ENCODE measurements at places on chromosomes 5 and 9.

DNA sequence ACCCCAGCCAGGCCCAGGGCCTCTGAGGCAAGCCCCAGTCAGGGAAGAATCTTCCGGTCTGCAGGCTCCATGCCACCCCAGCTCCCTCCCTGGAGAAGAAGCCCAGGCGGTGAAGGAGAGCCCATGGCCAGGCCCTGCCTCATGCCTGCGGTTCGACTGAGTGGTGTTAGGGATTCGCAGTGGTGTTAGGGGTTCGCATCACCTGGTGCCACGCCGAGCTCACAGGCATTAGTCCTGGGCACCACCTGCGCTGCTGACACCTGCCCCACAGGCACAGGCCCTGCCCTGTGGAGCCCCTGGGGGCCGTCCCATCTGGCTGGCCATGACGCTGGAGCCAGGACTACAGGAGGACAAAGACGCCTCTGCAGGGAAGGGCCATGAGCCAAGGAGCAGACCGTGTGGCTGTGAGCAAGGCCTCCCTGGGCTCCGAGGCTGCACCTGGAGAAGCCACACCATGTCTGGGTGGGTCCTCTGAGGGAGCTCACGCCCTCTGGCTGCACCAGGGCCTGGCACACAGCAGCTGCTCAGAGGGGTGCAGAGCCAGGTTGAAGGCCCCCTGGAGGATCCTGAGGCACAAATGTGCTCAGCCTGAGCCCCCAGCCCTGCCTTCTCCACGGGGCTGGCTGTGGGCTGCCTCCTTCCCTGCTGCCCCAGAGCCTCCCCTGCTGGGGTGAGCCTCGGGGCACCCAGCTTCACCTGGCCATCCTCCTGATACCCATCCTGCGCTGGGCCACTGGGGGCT lies 27.6 kb upstream of the RNF130 start:
- DNase-seq: no peak

- no peak for DNase-seq
These were observed 24.2 kb upstream of the MELK start for GRCh38 chr9:36548454-36548853.

- no peak for DNase-seq
These were observed 399 bp downstream of the NDUFA2 start for GRCh38 chr5:140647042-140647419.

GRCh38 chr5:109163336-109163735 lies 246.4 kb downstream of the PJA2 start:
- no peak for DNase-seq

DNA sequence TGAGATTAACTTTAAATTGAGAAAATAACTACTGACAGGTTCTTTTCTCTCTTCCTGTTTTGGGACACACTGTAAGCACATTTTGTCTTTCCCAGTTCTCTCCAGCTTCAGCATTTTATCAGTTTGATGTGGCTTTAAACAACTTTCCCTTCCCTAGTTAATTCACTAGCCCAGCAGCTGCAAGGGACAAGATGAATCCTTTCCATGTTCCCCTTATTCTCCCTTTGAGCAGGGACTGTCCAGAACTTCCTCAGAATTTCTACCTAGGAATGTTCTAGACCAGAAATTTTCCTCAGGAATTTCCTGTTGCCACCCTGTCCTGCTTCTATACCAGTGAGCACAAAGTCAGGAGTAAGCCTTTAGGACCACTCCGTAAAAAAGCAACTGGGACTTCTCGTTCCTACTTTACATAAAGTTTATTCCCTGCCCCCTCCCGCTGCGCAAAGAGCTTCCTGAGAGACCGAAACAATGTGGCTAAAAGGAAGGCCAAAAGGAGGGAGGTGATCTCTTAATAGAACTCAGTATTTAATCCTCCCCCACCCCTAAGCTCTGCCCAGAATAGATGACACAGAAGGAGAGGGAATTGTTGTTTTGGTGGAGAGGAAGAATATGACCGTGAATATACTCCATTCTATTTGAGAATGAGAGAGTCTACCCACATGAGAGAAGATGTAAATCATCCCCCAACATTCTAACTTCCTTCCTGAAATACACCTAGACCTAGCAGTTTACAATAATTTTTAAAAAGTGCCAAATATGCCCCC lies 61.9 kb downstream of the GLIS3 start:
- DNase-seq: no peak

DNA sequence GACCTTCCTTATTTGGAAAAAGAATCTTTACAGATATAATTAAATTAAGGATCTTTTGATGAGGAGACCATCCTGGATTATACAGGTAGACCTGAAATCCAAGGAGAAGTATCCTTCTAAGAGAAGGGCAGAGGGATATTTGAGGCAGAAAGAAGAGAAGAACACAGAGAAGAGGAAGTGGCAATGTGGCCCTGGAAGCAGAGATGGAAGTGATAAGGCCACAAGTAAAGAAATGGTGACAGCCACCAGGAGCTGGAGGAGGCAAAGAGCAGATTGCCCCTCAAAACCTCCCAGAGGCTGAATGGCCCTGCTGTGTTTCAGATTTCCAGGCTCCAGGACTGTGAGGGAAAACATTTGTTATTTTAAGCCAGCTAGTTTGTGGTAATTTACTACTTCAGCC lies 93.0 kb upstream of the ANKRD55 start:
- no peak for DNase-seq

GRCh38 chr9:38620483-38621433 lies at the start of gene ANKRD18A:
Gene ANKRD18A, minus strand, starts transcription at chr9:38620596. Its CDS starts 311 bp downstream, at chr9:38620285.
- DNase-seq: no peak

DNA sequence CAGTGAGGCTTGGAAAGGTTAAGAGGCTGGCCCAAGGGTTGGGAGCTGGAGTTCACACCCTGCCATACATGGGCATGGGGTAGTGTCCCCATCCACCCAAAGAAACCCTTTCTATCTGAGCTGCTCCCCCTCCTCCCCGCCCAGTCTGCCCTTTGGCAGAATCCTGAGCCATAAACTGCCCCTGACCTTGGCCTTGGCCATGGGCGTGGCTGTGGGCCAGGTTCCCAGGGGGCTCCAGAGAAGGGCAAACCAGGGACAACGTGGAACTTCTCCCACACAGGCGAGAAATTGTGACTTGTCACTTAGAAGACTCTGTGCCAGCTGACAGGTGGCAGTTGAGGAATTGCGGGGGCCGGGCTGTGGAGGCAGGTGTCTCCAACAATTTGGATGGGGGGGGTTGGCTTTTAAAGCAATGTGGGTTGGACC lies 4.8 kb downstream of the FAM78A start:
- DNase-seq: no peak

DNA sequence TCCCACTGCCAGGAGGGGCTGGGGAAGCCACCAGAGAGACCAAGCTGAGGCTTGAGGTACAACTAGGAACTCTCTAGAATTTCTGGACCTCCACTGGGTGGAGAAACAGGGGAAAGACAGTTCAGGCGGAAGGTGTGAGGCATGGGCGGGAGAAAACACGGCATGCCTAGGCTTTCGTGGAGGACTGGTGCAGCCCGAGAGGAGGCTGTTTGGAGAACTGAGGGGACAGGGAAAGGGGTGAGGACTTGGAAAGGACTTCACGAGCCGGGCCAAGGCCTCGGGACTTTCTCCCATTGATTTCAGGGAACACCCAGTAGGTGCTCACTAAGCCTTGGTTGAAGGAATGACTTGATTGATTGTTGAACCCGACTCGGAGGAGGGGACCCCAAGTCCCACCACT lies 9.5 kb upstream of the ADGRD2 start:
- no peak for DNase-seq

- DNase-seq: no peak
These were observed 480.3 kb upstream of the TYRP1 start for GRCh38 chr9:12212860-12213259.

DNA sequence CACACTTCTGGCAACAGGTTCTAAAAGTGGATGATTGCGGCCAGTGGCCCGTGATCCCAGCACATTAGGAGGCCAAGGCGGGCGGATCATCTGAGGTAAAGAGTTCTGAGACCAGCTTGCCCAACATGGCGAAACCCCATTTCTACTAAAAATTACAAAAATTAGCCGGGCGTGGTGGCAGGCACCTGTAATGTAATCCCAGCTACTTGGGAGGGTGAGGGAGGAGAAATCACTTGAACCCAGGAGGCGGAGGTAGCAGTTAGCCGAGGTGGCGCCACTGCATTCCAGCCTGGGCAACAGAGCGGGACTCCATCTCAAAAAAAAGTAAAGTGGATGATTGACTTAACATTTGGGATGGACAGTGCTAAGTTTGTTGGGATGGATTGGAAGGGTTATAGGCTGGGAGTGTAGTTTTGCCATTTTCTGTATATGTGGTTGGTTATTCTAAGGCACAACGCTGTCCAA lies 3.4 kb downstream of the MATR3 start:
- no peak for DNase-seq

DNA sequence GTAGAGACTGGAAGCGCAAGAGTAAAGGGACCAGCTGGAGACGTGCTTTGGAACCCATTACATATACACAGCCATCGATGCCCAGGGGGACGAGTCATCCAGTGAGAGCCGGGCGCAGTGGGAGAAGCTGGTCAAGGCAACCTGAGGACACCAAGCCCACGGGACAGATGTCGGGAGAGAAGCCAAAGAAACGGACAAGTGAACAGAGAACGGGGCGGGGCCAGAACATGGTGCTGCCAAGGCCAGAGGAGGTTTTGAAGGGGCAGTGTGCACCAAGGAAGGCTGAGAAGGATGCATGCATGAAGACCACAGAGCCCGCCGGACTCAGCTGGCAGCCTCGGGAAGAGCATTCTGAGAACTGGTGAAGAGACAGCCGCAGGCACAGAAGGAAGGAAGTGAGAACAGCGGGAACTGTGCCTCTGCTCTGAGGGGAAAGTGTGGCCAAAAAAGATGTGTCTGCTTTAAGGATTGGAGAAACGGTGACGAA lies 20.3 kb downstream of the CAMSAP1 start:
- no peak for DNase-seq

- no peak for DNase-seq
These were observed 109.6 kb downstream of the ATP10B start for GRCh38 chr5:160742446-160742845.

- DNase-seq: no peak
These were observed 147.4 kb upstream of the GLRA1 start for GRCh38 chr5:152072091-152072490.

- no peak for DNase-seq
These were observed 208.9 kb upstream of the SLC30A5 start for GRCh38 chr5:68884883-68885282.

GRCh38 chr5:142151436-142152383 lies 43.1 kb downstream of the NDFIP1 start:
- peak; percentile 50 for DNase-seq

DNA sequence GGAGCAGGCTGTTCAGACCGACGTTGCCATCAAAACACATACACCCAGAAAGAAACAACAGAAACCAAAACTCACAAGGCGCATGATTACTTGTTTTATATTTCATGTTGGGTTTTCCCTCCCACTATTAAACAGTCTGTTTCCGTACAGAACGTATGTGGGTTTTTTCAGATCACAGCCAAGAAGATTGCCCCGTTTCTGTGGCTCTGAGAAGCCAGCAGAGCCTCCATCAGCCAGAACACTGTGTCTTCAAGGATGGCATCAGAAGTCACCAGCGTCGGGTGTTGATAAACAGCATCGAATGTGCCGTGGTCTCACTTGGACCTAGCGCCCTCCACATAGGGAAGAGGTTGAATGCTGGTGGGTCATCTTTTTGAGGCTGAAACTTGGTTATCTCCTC lies 42.8 kb downstream of the FAM78A start:
- no peak for DNase-seq

DNA sequence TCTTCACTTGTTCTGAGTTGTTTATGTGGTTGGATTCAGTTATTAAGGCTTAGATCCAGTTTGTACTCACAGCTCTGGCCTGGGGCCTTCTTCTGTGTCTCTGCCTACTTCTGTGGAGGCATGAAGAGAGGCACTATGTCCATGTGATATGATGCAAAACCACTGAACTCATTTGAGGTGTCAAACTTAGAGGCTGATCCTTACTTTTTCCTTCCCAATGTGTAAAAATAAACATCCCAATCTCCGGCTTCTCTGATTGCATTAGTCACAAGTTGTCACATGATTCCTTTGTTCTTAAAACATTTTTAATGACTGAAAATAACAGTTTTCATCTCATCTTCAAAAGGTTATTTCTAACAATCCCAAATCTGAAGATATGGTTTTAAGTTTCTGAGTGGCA lies 276.0 kb upstream of the RGMB start:
- no peak for DNase-seq

DNA sequence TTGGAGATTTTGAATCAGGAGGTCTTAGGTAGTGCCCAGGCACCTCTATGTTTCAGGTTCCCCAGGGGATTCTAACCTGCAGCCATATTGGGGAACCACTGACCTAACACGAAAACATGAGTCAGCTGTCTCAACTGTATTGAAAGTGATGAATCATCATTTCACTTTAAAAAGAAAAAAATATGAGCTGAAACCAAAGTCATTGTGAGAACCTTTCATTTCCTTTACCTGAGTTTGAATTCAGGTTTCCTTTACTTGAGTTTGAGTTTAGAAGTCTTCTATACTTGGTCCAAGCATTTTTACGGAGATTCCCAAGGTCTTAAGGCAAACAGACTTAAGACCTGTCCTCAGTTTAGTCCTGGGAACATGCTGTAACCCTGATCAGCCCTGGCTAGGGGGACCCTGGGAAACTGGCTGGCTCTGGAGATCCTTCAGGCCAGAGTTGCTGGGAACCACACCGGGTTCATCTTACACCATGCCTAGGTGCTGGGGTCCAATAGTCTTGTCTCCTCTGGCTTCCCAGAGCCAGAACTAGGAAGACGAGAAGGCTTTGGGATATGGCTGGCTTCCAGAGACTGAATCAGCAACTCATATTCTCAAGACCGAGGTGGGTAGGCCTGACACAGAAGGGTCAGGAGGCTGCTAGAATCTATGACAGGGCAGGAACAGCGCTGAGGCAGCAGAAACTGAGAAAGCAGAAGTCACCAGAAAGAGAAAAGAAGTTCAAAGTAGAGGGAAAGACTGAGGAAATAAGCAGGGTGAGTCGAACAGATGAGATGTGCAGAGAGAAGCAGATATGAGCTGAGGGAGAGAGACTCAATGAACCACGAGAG lies 16.4 kb upstream of the PDCD1LG2 start:
- peak; percentile 54 for DNase-seq

GRCh38 chr5:178363501-178364325 lies 131.1 kb upstream of the PHYKPL start:
- no peak for DNase-seq

DNA sequence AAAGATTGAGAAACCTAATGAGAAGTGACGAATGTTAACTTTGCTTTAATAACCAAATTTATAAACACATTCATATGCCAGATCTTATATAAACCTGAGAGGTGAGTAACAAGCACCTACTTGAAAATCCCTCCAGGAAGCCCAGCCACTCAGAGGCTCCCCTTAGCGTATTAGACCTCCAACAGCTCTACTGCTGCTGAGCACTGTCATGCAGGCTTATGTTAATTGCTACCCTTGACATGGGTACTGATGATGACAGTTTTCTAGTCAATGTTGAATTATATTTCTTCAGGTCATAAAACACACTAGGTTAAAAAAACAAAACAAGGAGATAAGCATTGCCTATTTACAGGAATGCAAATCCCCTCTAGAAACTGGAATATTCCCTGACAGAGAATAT lies 161.2 kb downstream of the MPDZ start:
- DNase-seq: no peak

DNA sequence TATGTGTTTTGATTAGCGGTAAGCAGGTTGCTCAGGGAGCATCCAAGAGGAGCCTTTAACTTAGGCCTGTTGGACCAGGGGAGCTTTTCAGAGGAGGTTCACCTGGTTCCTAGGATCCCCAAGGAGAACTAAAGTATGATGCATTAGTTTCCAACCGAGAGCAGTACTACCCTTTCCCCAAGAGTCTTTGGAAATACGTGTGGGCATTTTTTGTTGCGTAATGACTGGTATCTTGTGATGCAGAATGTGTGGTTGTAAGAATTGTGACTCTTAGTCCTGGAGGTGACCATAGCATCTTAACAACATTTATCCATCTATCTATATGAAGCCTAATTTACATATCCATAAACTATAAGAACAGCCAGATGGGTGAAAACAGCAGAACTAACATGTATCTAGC lies 11.0 kb downstream of the CFAP95 start:
- DNase-seq: no peak
